ENCODE measurements at places on chromosomes 5 and 9. TPM values are rescaled to one million over a fixed set of nuclear protein-coding genes. Genes with fewer than 3 reads are reported as not detected.

GRCh38 chr9:77954666-77955015, 77.0 kb downstream of the GNAQ start:
- DNase-seq: no peak

- no peak for DNase-seq
Observed at GRCh38 chr5:64619609-64620008, 70.7 kb upstream of the SHISAL2B start.

DNA sequence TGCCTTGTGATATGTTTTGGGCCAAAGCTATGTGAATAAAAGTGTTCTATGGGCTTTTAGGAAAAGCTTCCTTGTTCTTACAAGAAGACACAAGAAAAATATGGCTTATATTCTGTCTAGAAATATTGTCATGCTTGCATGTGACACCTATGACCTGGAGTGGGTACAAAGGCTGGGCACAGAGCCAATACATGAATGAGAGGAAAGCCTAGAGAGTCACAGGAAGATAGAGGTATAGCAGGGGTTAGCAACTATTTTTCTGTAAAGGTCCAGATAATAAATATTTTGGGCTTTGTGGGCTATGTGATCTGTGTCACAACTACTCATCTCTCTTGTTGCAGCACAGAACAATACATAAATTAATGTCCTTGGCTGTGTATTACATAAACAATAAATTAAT, 196.6 kb upstream of the CD180 start:
- no peak for DNase-seq

DNA sequence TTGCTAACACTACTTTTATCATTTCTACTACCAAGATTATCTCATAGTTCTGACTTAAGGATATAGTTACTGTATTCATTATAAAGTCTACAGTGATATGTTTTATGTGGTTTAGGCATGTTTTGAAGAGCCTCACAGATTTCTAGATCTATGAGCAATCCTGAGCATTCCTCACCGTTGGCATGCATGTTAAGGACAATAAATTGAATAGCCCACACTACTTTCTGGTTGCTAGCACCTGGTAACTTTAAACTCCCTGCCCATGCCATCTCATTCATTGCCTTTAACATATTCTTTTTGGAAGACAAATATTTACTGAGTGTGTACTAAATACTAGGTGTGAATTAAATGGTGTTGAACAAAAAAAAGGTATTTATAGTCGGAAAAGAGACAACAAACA, 868.1 kb upstream of the CDH9 start:
- DNase-seq: no peak

DNA sequence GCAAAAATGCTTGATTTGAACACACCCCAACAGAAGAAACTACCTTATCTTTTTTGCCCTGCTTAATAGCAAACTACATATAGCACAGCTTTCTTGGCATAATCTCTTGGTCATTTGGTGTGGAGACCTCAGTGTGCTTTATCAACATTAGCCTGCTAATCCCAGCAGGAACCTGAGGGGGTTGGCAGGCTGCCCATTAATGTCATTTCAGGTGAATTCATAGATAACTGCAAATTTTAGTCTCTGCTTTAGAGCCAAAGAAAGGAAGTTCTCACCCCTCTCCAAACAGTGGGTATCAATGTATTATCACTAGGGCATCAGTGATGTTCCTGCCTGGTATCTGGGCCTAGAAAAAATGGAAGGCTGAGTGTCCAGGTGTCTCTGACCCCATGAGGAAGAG, 489.0 kb downstream of the NTRK2 start:
- no peak for DNase-seq

GRCh38 chr9:110752766-110753165, 84.2 kb downstream of the MUSK start:
- no peak for DNase-seq

DNA sequence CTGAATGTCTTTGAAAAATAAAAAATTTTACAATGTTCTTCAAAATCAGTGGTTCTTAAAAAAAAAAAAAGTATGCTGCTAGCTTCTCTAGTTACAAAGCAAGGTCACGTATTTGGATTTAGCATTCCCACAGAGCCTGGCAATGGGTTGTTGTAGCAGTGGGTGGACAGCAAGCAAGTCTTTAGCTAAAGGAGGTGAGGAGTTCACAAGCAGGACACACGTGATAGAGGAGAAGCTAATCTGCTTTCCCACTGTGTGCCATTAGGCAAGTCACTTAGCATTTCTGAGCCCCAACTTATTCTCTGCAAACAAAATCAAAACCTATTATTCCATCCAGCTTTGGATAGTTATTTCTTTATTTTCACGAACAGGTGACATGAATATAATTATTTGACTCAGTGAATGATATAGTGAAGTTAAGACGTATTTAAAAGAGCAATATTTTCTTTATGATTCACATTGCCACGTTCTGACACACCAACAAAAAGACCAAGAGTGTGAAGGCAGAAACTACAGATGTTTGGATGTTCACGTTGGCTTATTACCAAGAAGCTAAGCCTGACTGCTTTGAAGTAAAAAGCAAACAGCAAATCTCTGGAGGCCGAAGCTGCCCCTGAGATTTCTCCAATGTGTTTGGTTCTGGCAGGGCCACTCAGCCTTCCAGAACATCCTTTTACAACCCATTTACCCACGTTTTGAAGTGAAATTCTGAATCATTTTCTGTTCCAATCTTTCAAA, 612.1 kb upstream of the CDH6 start:
- DNase-seq: no peak

DNA sequence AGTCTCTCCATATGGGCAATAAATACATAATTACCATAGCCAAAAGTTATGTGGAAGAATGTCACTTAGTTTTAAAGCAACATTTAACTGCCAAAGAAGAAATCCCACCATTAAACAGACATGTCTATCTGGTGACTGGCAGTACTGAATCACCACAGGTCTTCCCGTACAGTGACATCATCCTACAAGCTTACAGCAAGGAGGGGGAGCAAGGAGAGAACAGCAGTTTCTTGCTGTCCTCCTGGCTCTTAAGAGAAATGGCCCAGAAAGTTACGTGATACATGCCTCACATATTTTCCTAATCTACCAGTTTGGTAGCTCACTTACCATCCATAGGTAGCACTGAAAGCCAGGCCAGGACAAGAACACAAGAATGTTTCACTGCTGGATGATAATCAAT, 671.0 kb downstream of the DMRTA1 start:
- DNase-seq: no peak

DNA sequence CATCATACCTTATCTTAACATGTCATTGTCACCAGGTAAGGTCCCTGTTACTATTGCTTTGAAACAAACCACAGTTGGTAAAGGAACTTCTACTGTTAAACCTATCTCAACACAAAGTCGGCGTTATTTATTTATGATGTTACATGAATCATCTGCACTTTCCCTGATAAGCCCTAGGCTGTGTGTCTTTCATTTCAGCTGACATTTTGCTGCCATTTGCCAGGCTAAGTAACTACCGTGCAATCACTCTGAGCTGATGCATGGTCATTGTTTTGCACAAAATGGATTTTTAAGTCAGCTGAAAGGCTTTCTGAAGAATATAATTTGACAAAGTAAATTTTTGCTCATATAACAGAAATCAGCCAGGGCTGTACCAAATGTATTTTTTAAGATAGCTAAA, 546.5 kb downstream of the ZNF608 start:
- DNase-seq: no peak

GRCh38 chr9:120851449-120851848, 8.7 kb upstream of the PSMD5 start:
- no peak for DNase-seq

DNA sequence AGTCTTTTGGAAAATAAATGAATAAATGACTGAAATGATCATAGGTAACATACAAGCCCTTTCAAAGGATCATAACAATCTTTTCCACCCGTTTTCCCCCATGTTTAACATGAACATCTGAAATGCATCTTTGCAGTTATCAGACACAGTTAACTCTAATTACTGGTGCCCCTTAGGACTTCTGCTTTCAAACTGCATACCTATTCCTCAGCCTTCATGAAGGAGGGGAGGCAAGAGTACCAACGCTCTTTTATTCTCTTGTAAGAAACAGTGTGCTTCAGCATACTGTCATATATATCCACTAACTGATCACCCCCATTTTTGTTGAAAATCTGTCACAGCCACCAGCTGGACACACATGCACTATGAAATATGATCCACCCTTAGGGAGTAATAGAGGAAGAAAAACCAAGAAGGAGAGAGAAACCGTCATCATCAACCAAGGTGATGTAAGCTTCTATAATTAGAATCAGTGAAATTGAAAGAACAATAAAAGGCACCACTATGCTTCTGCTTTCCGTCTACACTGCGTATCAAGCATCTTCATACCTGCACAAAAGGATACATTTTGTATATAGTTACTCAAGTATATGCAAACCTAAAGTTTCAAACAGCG, 98.7 kb downstream of the RAPGEF6 start:
- no peak for DNase-seq

DNA sequence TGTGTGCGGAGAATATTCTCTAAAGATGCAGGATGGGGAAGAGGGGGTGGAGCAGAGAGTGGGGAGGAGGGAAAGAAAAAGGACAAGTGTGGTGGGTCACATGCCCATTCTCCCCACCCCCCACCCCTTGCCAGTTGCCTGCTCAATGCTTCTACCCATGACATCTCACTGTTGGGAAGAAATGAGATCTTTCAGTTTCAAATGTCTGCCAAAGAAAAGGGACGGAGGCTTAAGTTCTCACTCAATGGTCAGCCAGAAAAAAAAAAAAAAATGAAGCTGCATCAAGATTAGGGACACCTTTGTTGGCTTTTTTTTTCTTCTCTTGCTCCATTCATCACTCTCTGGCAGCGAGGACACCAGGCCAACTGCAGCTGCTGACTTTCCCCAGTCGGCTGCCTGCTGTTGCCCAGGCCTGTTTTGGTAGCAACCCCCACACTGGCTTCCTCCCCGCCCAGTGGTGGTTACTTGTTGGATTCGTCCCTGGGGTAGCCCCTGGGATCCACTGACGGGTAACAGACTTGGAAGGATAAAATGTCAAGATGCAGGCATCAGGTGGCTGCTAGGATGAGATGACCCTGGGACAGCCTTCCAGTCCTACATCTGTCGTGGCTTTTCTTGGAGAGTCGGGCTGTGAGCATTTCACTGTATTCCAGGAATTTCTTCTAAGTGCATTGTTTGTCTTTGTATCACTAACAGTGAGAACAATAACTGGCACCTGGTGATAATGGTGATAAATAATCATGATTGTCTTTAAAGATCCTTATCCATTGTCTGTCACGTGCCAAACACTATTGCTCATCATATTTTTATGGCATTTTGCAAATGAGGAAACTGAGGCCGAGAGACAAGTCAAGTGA, 9.1 kb downstream of the WWC1 start:
- no peak for DNase-seq

DNA sequence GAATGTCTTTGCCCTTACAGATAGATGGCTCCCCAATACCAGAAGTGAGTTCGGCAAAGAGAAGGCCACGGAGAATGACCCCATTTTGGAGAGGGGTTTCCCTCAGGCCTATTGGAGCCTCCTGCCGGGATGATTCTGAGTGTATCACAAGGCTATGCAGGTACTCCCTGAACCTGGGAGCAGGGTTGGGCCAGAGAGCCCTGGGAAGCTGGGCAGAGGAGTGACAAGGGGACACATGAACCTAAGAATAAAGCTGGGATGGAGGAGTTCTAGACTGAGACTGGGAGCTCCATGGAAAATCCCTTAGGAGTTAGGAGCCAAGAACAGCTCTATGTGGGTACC, 433 bp downstream of the LEAP2 start:
- DNase-seq: no peak

DNA sequence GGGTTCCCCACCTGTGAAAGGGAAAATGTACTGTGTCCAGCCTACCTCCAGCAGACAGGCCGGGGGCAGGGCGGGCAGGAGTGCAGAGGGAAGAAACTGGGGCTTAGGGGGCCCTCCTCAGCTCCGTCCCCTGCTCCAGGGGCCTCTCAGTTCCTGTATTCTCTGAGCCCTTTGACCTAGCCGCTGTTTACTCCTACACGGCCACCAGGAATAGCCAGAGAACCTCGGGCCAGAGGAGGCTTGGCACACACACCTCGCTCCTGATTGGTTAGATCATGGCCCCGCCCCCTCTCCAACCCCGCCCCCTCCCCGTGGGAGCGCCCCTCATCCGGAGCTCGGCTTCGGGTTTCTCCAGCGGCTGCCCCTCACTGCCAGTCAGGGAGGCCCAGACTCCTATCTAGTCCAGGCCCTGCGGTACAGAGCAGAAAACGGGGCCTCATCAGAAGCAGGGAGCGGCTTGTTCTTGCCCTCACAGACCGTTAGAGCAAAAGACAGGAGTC, 2.2 kb downstream of the ST6GALNAC6 start:
- DNase-seq: peak; percentile 88

DNA sequence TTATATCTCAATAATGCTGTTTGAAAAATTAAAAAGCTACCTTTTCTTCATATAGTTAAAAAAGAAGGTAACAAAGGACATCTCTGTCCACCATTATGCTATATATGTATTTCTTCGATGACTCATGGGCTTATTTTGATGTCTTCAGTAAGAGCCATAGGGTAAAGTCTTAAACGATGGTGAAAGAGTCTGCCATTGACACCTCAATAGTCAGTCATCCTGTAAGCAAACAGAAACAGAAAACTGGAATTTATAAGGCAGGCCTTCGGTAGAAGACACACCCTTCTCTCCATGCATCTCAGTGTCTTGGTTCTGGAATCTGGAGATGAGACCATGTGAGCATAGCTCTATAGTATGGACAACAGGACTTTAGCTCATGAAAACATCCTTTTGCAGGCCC, 87.0 kb upstream of the ZNF462 start:
- no peak for DNase-seq

DNA sequence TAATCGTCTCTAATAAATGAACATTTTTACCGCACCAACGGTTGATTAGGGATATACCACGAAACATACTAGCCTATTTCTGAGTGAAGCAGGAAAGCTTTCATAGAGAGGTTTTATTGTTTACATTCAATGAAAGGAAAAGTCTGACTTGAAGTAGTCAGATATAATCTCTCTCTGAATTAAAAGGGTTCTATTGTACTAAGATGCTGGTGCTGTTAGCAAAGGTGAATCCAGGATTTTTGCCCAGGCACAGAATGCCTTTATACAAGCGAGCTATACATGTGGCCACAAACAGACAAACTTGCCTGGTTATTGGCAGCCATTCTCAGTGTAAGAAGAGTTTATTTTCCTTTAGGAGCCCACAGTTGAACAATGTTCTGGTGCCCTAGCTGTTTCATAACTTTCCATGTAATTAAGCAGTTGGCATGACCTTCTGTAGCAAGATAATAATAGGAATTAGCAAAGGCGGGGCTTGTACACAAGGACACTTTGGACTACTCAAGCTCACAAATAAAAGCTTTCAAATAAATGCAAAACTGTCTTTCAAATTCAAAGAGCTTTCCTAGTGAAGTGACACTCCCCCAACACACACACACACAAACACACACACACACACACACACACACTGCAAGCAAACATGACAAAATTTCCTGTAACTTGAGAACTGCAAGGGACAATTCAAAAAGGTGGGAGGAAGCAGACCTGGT, 198.7 kb upstream of the MAP3K1 start:
- DNase-seq: no peak

- DNase-seq: no peak
Observed at GRCh38 chr5:34545164-34545563, 111.0 kb upstream of the RAI14 start.

GRCh38 chr5:126777257-126777974, 480 bp downstream of the LMNB1 start:
- DNase-seq: peak; percentile 60

Gene ANKRD18A
- total RNA-seq: 12.9 TPM

Gene CDC25C
- total RNA-seq: 15.0 TPM

Gene PTPDC1
- total RNA-seq: 9.2 TPM

Gene HTR1A
- total RNA-seq: 0.46 TPM

Gene PCDHA4
- 5.4 TPM for total RNA-seq

Gene YIPF5
- total RNA-seq: 39.2 TPM

Gene IFNA10
- total RNA-seq: not detected

Gene BRINP1
- total RNA-seq: 18.4 TPM

Gene MROH2B
- not detected for total RNA-seq

Gene C5orf52
- total RNA-seq: not detected

Gene PCDHGB7
- total RNA-seq: 10.7 TPM

All from WTC11 (cell line).